Activated CD8-positive, alpha-beta T cell treated with anti-CD3 and anti-CD28 coated beads, Interleukin-2, amount 10 ng/mL, durations not matched to agents 7 days and 5 days (primary cell): ENCODE measurements at places on chromosomes 16 and 17. TPM values are rescaled to one million over a fixed set of nuclear protein-coding genes. Genes with fewer than 3 reads are reported as not detected.
A peak's percentile ranks its signal among the peaks of the same experiment; 100 is the strongest.

Gene AMZ2
- total RNA-seq = 79.9 TPM

Gene KRT40
- not detected for total RNA-seq

Gene CAPNS2
- total RNA-seq = not detected

Gene GRIN2A
- not detected for total RNA-seq

Gene THRA
- total RNA-seq = 8.7 TPM

Gene TMEM204
- 35.6 TPM for total RNA-seq

Gene SLC6A4
- total RNA-seq = not detected

Gene ENPP7
- not detected for total RNA-seq

Gene FSCN2
- 0.74 TPM for total RNA-seq

GRCh38 chr17:70558821-70559220 is 389.5 kb downstream of the KCNJ2 start:
- no peak overlapping the region for H3K4me3 ChIP-seq
- H3K27me3 ChIP-seq = no peaks in the 10 kb centered on the region
- no peaks in the 10 kb centered on the region for H3K36me3 ChIP-seq
- H3K4me1 ChIP-seq = no peaks in the 10 kb centered on the region
- no peak overlapping the region for H3K27ac ChIP-seq

DNA sequence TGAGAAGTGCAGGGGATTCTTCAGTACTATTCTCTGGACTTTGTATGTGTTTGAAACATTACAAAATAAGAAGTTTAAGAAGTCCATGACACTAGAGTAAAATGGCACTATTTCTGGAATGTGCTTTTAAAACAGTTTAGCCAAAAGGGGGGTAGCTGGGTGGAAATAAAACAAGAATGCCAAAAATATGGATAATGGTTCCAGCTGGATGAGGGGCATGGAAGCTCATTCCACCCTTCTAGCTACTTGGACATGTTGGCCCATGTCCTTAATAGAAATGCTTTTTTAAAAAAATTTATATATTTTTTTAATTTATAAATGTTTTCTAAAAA is 13.1 kb downstream of the ZC3H7A start:
- peak overlapping the region; percentile 91 for H3K27ac ChIP-seq
- peaks cover 28% of the 10 kb centered on the region for H3K36me3 ChIP-seq
- H3K4me3 ChIP-seq = peak overlapping the region; percentile 65
- H3K27me3 ChIP-seq = no peaks in the 10 kb centered on the region
- DNase-seq = no peak

DNA sequence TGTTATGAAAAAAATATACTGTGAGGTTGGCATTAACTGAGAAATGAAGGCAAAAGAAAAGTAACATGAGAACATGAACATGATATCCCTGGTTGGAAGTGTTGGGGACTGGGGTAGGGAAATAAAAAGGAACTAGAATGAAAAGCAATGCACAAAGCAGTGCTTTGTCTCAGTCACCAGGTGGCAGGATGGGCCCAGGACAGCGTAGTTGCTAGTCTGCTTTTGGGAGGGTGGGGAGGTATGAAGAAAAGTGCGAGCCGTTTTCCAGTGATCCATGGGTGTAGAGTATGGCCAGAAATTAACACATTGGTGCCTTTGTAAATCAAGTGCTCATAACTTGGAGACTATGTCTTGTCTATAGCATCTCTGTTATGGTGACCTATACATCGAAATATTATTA is 662.5 kb upstream of the SALL1 start:
- no peaks in the 10 kb centered on the region for H3K4me1 ChIP-seq
- H3K27ac ChIP-seq = no peak overlapping the region
- H3K36me3 ChIP-seq = no peaks in the 10 kb centered on the region
- H3K4me3 ChIP-seq = no peak overlapping the region
- H3K27me3 ChIP-seq = no peaks in the 10 kb centered on the region
- no peak for DNase-seq

DNA sequence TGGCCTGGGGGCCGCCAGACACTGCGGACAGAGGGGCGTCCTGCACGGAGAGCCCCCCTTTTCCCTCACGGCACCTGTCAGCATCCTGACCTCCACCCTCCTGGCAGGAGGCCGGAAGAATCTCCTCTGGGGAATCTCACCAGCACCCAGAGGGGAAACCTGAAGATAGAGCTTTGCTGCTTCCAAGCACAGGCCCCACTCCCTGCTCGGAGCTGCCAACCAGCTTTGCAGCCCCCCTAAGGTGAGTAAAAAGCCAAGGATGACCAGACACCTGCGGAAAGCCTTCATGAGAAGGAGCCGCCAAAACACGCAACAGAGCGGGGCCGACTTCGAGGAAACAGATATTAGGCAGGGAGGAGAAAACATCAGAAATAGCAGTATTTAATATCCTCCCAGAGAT is 3.4 kb upstream of the RBFOX3 start:
- no peak for DNase-seq
- H3K4me1 ChIP-seq = no peaks in the 10 kb centered on the region
- H3K27ac ChIP-seq = no peak overlapping the region
- H3K27me3 ChIP-seq = peaks cover 15% of the 10 kb centered on the region
- H3K36me3 ChIP-seq = no peaks in the 10 kb centered on the region

GRCh38 chr16:10526962-10527361 is 53.4 kb downstream of the EMP2 start:
- no peaks in the 10 kb centered on the region for H3K27me3 ChIP-seq
- H3K4me3 ChIP-seq = no peak overlapping the region
- H3K27ac ChIP-seq = no peak overlapping the region

GRCh38 chr16:46427340-46428107 is 193.7 kb downstream of the SHCBP1 start:
- H3K36me3 ChIP-seq = peaks cover 2% of the 10 kb centered on the region
- peaks cover 2% of the 10 kb centered on the region for H3K27me3 ChIP-seq
- H3K27ac ChIP-seq = no peak overlapping the region

GRCh38 chr16:89112377-89113151 is 18.9 kb downstream of the ACSF3 start:
- peaks cover 33% of the 10 kb centered on the region for H3K4me1 ChIP-seq
- peaks cover 45% of the 10 kb centered on the region for H3K36me3 ChIP-seq
- H3K27ac ChIP-seq = no peak overlapping the region
- H3K27me3 ChIP-seq = no peaks in the 10 kb centered on the region

GRCh38 chr17:74433421-74434121 is 1.7 kb downstream of the GPRC5C start:
- H3K4me3 ChIP-seq = no peak overlapping the region
- no peak for DNase-seq
- no peak overlapping the region for H3K27ac ChIP-seq
- H3K4me1 ChIP-seq = peaks cover 8% of the 10 kb centered on the region

DNA sequence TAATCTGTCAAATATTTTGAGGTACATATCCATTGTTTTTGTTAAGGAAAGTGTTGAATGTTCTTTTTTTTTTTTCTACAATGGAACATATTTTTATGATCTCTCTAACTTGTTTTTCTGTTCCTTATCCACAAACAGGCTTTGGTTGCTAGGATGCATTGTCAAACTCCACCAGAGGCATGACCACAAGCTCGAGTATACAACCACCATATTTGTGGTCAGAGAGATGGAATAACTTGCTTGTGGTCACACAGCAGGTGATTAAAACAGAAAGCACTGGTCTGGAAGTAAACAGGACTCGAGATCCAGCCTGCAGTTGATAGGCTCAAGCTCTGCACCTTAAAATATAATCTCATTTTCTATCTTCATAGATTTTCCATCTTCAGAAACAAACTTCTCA is 105.8 kb upstream of the ADAMTS18 start:
- no peak overlapping the region for H3K4me3 ChIP-seq
- H3K27me3 ChIP-seq = no peaks in the 10 kb centered on the region
- no peaks in the 10 kb centered on the region for H3K36me3 ChIP-seq
- DNase-seq = no peak

- H3K4me3 ChIP-seq = no peak overlapping the region
- no peak for DNase-seq
Measured at GRCh38 chr17:75428543-75429469, 23.3 kb upstream of the GRB2 start.

DNA sequence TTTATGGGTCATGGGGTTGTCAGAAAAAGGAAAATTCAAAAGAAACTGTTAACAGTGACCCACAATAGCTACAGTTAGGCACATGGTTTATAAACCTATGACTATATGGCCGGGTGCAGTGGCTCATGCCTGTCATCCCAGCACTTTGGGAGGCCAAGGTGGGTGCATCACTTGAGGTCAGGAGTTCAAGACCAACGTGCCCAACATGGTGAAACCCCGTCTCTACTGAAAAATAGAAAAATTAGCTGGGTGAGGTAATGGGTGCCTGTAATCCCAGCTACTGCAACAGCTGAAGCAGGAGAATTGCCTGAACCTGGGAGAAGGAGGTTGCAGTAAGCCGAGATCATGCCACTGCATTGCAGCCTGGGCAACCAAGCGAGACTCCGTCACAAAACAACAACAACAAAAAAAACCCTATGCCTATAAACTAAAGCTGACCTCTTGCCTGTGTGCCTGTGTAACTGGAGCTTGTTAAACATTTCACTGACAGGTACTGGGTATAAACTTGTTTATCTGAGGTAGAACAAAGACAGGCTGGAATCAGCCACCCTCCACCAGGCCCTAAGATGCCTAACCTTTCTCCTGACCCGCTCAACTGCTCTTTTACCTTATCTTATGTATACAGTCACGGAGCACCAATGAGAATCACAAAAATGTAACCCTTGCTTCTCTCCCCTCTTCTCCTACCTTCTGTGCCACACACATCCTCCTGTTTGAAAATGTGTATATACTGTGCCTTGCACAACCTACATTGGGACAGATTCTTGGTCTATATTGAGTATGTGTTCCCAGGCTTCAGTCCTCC is 62.9 kb upstream of the ATF7IP2 start:
- H3K27ac ChIP-seq = no peak overlapping the region
- no peak overlapping the region for H3K4me3 ChIP-seq
- peaks cover 4% of the 10 kb centered on the region for H3K36me3 ChIP-seq

GRCh38 chr17:45316434-45317110 is at the start of gene MAP3K14:
MAP3K14 (minus strand) TSS chr17:45317020; CDS start chr17:45290745, 26,275 bp downstream.
- H3K27ac ChIP-seq = peak within 1 kb of the TSS; percentile 93
- H3K4me3 ChIP-seq = peak within 1 kb of the TSS; percentile 83
- peaks cover 32% of the 10 kb centered on the region for H3K36me3 ChIP-seq
- H3K27me3 ChIP-seq = no peaks in the 10 kb centered on the region
- peaks cover 74% of the 10 kb centered on the region for H3K4me1 ChIP-seq
- peak; percentile 79 for DNase-seq

GRCh38 chr16:53087101-53087500 is 32.3 kb downstream of the CHD9 start:
- no peak for DNase-seq
- peaks cover 26% of the 10 kb centered on the region for H3K4me1 ChIP-seq
- H3K27me3 ChIP-seq = no peaks in the 10 kb centered on the region
- H3K27ac ChIP-seq = no peak overlapping the region

DNA sequence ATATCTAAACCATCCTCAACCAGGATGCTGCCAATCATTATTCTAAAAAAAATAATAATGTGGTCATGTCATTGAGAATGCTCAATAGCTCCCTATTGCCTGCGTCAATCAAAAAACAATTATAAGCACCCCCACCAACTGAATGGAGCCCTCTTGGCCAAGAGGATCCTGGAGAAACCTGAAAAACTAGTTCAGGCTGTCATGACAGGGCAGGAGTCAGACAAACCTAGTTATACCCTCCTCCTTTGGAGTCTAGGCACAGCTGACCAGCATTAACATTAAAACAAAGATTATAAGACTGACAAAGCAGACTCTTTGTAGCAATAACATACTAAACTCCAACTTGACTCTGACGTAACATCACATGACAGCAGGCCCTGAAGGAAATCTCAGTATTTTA is 119.2 kb upstream of the CCL2 start:
- H3K36me3 ChIP-seq = no peaks in the 10 kb centered on the region
- H3K4me1 ChIP-seq = no peaks in the 10 kb centered on the region
- no peak for DNase-seq
- peaks cover 18% of the 10 kb centered on the region for H3K27me3 ChIP-seq

- H3K4me1 ChIP-seq = no peaks in the 10 kb centered on the region
- H3K27me3 ChIP-seq = no peaks in the 10 kb centered on the region
- no peaks in the 10 kb centered on the region for H3K36me3 ChIP-seq
- H3K4me3 ChIP-seq = no peak overlapping the region
- DNase-seq = no peak
- no peak overlapping the region for H3K27ac ChIP-seq
Measured at GRCh38 chr16:55873122-55873521, 2.1 kb downstream of the CES5A start.

- no peaks in the 10 kb centered on the region for H3K4me1 ChIP-seq
- H3K36me3 ChIP-seq = no peaks in the 10 kb centered on the region
- no peak overlapping the region for H3K4me3 ChIP-seq
- H3K27me3 ChIP-seq = peaks cover 9% of the 10 kb centered on the region
- no peak overlapping the region for H3K27ac ChIP-seq
Measured at GRCh38 chr17:34556384-34556783, 23.0 kb upstream of the TMEM132E start.
